ENCODE measurements at places on chromosomes 5 and 9.

DNA sequence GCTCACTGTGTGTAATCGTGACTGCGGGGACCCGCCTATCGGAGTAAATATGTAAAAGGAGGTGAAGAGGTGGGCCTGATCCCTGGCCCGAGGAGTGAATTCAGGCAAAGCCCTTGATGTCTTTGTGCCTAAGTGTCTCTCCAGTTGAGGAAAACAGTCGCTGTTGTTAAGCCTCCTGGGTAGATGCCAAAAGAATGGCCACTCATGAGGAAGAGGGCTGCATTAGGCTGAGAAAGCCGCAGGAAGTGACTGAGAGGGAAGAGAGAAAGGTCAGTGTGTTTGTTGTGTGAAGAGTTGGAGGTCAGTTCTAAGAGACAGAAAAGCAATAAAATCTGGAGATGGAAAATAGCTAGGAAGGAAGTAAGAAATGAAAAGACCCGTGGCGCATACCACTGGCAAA, 35.8 kb upstream of the PIP5K1B start:
- no peak for DNase-seq

DNA sequence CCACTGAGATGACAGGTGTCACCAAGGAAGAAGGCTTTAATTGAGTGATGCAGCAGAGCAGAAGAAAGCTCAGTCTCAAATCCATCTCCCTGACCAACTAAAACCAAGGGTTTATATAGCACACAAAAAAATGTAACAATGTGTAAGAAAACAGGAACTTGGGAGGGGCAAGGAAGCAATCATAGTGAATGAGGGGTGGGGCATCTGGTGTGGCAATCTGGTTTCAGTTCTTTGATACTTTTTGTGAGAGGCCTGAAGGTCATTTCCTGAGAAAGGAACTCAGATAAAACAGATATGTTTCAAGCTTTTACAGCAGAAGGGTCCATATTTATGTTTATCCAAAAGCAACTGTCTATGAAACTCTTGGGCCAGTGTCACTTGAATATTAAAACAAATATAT, 19.7 kb downstream of the CD180 start:
- no peak for DNase-seq

- no peak for DNase-seq
These were observed 170.3 kb downstream of the TMC1 start for GRCh38 chr9:72691671-72692070.

- DNase-seq = no peak
These were observed 144.7 kb upstream of the RAD23B start for GRCh38 chr9:107138261-107138992.

GRCh38 chr5:95861864-95862561, 39.5 kb upstream of the GLRX start:
- no peak for DNase-seq

- DNase-seq = no peak
These were observed 54.8 kb downstream of the SAXO1 start for GRCh38 chr9:18978188-18978587.

DNA sequence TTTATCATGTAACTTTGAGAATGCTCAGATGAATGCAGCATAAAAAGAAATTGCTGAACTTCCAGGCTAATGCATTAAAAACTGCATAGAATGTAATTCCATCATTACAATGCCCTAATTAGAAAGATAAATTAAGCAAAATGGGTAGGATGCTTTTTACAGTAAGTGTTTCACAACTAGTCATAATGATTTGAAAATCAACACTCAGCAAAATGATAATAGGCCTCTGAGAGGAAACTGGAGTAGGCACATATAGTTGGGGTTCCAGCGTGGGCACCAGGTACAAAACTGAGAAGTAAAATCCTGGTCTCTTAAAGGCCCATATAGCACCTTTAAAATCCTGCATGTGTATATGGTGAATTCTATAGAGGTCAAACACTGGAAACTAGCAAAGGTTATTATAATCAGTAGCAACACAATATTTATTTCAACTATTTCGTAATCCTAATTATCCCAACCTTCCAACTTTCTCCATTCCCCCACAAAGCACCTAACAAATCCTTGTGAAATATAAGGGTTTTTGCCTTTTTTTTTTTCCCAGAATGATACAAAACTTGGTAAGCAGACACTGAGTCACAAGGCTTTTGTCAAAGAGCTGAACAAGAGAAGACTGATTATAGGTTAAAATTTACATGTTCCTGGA, 108.0 kb upstream of the NR5A1 start:
- DNase-seq = no peak

Data from T-helper 2 cell (primary cell).